ENCODE measurements at places on chromosomes 3 and 15. TPM values are rescaled to one million over a fixed set of nuclear protein-coding genes. Genes with fewer than 3 reads are reported as not detected.

DNA sequence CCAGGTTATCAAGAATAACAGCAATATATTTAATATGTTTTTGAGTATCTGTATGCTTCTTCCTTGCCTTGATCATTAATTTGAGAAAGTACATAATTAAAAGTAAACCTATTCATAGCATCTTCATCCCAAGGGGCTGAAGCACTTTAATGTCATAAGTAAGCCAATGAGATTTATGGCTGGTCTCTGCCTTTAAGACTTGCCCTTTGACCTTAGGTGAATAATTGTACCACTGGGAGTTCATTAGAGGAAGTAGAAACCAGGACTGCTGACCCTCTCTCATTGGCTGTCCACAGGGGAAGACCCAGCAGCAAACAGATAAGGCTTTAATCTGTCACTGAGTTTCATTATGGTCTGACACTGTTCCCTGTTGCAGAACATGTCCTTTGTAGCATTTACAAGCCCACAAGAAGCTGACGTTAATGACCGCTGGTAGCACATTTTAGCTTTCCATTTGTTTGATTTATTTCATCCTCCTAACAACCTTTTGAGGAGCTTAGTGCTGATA lies 16.3 kb upstream of the ERC2 start:
- no peak for DNase-seq

GRCh38 chr15:90188914-90189748 lies 12.0 kb upstream of the SEMA4B start:
- no peak for DNase-seq

DNA sequence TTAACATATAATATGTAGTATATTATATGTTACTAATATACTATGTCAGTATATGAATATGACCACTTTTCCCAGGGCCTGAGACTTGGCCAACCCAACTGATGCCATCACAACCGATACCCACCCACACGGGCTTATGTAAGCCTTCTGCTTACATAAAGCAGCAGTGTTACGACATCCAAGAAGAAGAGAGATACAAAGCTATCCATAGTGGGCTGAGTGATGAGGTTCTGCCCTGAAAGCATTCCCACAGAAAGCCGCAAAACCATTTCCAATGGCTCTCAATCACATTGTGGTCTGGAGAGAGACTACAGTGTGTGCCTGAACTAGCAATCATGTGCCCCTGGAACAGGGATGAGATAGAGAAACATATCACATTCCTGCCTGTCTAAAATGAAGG lies 177.9 kb downstream of the PLOD2 start:
- DNase-seq: no peak

GRCh38 chr3:27353221-27353620 lies 16.0 kb downstream of the NEK10 start:
- DNase-seq: no peak

- peak; percentile 4 for DNase-seq
These were observed 94.9 kb downstream of the PCSK6 start for GRCh38 chr15:101394654-101395053.

DNA sequence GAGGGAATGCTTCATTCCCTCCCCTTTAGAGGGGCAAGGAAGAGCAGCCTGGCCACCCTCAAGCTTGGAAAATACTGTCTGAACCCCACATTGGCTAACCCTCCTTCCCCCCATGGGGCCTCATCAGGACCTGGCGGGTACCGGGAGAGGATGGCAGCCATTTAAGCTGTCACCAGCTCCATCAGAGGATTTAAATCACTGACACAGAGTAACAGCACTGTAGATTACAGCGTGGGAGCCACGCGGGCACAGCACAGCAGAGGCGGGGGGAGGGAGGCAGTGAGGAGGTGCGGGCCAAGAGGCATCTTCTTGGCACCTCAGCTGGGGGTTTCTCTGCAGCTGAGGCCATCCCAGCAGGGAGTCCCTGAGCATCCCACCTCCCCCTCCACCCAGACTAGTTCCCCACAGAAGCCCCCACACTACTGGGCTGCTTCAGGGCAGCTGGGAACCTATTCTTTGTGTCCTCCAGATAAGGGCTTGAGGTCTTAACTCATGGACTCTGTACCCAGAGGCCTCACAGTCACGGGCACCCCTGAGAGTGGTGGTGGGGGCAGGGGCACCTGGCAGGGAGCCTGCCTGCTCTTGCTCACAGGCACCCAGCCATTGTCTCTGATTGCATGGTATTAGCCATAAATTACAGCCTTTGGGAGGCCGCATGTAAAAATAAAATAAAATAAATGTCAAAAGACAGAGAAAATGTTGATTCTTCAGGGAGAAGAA lies 21.9 kb upstream of the CACNA2D2 start:
- DNase-seq: no peak

DNA sequence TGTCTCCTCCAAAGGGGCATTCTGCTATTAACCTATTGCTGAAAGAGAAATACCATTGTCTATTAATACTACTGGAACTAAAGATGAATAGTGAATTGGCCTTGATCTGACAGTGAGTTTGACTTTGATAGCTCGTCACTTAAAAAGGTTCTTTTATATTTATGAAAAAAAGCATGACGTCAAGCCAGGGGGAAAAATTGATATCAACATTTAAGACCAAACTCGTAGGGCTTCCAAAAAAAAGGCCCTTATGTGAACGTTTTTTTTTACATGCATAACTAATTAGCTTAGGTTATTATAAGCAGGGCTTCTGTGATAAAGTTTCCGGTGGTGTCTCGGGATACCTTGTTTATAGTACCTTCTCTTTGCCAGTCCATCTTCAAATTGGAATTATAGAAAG lies 63.3 kb upstream of the SAMMSON start:
- DNase-seq: no peak

DNA sequence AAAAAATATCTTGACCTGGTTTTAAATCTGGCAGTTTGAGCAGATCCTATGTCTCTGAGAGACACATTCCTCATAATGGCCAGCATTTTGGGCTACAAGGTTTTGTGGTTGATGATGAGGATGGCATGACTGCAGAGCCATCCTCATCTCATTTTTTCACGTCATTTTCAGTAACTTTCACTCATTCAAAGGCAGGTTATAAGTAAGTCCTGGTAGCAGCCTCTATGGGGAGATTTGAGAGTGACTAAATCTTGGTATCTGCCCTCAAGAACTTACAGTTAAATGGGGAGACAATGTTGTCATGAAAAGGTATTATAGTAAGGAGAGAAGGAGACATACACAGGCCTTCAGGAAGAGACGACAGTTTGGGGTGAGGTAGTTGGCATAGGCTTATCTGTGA lies 14.5 kb downstream of the TIGIT start:
- no peak for DNase-seq

- DNase-seq: no peak
These were observed 8.1 kb upstream of the GATM start for GRCh38 chr15:45386420-45386819.

DNA sequence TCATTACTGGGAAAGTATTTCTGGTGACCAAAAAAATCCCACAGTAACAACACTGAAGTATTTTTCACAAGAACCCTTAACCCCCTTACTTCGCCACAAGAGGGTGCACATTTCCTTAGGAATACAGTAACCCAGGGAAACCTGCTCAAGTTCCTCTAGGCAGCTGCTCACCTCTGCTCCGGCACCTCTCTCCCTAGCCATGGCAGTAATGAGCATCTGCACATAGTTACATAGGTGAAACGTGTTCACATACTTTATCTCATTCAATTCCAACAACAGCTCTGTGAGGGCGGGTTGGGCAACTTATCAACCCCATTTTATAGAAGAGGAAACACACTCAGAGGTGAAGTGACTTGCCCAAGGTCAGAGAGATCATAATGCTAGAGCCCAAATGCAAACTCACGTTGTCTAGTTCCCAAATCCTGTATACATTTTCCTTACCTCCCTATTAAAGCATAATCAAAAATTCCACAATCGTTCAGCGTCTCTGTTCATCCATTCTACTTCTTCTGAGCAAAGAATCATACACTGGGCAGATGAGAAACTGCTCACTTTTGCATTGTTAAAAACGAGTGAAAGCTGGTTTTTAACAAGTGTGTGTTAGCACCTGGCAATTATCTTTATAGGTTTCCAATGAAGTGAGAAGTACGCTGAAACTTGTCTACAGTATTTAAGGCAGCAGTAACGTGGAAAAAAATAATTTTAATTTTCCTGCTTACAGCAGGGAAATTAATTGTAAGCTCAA lies 90.7 kb downstream of the IGF2BP2 start:
- no peak for DNase-seq

DNA sequence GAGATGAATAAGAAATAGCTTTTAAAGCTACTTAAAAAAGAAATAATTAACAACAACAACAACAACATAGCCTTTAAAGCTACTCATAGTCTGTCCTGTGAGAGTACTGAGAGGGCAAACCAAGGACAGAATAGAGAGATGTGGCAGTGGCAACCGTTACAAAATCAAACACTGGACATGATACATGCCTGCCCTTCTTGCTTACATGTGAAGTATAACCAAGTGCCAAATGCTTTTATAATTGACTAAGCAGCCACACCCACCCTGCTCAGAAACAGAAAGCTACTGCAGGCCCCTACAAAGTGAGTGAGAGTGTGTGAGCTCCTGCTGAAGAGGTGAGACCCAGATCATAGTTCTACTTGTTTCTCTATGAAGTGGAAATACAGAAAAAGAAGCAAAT lies 38.4 kb downstream of the NDUFB4 start:
- DNase-seq: no peak

DNA sequence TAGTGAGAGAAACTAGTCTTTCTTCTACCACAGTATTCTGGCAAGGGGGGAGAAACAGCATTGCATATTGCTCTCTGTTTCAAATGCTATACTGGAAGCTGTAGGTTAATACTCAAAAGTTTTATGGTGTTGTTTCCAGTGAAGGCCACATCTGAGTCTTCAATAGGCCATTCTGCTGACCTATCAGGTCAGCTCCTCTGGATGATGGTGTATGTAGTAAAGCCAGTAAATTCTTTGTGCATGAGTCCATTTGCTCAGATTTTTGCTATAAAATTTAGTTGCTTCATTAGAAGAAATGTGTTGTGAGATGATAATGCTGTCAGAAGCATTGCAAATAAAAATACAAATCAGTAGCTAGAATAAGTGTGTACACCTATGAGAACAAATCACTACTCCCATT lies 64.9 kb upstream of the RBMS3 start:
- no peak for DNase-seq

GRCh38 chr15:101255051-101255395 lies 3.2 kb upstream of the CHSY1 start:
- no peak for DNase-seq

GRCh38 chr3:105860641-105861040 lies 8.2 kb downstream of the CBLB start:
- DNase-seq: no peak

GRCh38 chr3:154862265-154862664 lies 217.9 kb upstream of the MME start:
- DNase-seq: no peak

DNA sequence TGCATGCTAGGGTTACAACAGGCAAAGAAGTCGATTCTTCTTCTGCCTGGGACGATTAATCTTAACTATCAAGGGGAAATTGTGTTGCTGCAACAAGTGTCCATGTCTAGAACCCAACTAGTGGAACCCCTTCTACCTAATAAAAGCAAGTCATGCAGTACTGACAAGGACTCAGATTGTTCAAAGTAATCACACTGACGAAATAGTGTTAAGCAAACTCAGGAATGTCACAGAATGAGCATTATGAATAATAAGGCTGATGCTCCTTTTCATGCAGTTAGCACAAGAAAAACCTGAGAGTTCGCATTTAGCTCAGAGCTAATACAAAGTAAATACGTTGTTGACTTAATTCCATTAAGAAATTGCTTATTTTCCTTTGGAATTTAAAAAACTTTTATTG lies 47.5 kb upstream of the TRIM42 start:
- no peak for DNase-seq

GRCh38 chr3:9715764-9716437 lies 12.3 kb downstream of the CPNE9 start:
- no peak for DNase-seq

- DNase-seq: no peak
These were observed 29.0 kb downstream of the ACSBG1 start for GRCh38 chr15:78205337-78205736.

GRCh38 chr3:143897576-143898295 lies 49.5 kb upstream of the SLC9A9 start:
- no peak for DNase-seq

- no peak for DNase-seq
These were observed 213.8 kb downstream of the LRTM1 start for GRCh38 chr3:54714035-54714434.

DNA sequence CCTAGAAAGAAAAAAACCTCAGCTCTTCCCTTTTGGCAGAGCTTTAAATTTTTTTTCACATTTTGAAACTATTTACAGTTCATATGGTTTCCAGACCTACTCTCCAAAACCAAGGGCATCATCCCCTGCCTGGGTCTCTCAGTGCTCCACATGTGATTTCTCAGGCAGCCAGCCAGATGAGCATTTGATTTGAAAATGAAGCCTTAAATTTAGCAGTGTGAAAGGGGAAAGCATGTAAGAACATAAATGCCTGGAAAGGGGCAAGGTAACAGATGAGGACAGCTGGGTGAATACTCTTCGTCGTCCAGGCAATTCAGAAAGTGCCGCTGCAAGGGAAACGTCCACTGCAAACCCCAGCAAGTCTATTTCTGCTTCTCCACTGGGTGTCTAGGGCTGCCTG lies 94.8 kb downstream of the ATP8B4 start:
- DNase-seq: no peak

SLC28A1 gene
- not detected for total RNA-seq

MAGEL2 gene
- total RNA-seq: not detected

WDR93 gene
- total RNA-seq: 0.16 TPM

SAMD7 gene
- total RNA-seq: not detected

EAF2 gene
- total RNA-seq: 43.3 TPM

SYNPR gene
- total RNA-seq: not detected

EBLN2 gene
- total RNA-seq: 9.4 TPM
